H54 (cell line): ENCODE measurements at places on chromosomes 3 and 15.

- peak; percentile 26 for DNase-seq
These were observed 26.9 kb upstream of the ZMAT3 start for GRCh38 chr3:179098388-179099077.

DNA sequence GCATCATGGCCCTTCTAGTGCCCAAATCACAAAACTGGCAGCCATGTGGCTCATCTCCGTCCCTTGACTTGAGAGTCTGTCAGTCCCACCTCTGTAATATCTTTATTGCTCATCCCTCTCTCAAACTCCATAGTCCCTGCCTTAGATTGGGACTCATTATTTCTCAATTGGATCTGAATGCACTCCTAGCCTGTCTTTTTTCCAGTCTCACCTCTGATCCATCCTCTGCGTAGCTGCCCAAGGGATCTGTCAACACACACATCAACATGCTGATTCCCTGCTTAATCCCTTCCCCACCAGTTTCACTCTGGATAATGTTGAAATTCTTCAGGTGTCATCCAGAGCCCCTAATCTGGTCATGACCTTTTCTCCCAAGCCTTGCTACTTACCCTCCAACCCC is 39.3 kb downstream of the NMNAT3 start:
- DNase-seq, result no peak

GRCh38 chr3:40070816-40071215 is 238.7 kb upstream of the EIF1B start:
- DNase-seq, result no peak

DNA sequence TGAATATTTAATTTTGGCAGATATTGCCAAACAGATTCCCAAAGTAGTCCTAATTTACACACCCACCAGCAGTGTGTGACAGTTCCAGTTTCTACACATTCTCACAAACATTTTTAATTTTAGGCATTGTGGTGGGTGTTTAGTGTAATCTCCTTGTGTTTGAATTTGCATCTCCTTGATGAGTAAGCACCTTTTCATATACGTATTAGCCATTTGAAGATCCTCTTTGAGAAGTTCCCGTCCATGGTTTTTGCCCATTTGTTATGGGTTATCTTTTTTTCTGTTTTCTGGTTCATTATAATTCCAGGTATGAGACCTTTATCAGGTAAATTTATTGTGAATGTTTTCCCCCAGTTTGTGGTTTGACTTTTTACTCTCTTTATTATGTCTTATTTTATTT is 2.3 kb upstream of the TM4SF19 start:
- DNase-seq, result no peak

GRCh38 chr3:157059181-157059580 is 100.8 kb downstream of the CCNL1 start:
- DNase-seq, result no peak

DNA sequence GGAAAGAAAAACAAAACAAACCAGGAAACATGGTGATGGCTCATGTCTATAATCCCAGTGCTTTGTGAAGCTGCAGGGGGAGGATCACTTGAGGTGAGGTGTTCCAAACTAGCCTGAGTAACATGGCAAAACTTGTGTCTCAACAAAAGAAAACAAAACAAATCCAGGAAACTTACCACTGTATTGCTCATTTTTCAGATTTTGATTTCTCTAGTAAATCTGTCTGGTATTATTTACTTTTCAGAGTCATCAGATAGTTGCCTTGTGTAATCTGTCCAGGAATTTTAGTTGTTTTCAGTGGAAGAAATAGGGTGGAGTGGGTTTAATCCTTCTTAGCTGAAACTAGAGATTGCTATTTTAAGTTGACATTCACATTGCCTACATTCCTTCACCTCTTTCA is 91.8 kb upstream of the ALCAM start:
- no peak for DNase-seq
